ENCODE measurements at places on chromosomes 2 and 18.

DNA sequence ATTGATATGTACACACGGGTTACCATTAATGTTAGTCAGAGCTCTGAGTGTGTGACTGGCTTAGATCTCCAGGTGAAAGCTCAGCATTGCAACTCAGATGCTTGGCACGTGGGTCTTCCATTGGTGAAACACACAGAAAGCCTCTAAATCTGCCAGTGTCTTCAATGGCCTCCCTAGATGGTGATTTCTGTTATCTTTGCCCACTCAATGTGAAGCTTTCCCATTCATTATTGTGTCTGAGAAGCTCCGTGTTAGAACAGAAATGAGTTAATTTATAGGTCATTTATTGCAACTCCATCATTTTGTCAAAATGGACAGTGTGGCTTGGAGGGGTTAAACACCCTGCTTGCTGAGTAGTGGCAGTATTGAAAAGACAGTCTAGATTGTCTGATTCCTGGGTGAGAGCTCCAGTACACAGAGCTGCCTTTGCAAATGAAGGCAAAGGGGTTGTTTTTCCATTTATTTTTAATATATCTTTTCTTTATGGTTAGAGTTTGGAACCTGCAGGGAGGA is 64.7 kb upstream of the GCFC2 start:
- no peak for DNase-seq

DNA sequence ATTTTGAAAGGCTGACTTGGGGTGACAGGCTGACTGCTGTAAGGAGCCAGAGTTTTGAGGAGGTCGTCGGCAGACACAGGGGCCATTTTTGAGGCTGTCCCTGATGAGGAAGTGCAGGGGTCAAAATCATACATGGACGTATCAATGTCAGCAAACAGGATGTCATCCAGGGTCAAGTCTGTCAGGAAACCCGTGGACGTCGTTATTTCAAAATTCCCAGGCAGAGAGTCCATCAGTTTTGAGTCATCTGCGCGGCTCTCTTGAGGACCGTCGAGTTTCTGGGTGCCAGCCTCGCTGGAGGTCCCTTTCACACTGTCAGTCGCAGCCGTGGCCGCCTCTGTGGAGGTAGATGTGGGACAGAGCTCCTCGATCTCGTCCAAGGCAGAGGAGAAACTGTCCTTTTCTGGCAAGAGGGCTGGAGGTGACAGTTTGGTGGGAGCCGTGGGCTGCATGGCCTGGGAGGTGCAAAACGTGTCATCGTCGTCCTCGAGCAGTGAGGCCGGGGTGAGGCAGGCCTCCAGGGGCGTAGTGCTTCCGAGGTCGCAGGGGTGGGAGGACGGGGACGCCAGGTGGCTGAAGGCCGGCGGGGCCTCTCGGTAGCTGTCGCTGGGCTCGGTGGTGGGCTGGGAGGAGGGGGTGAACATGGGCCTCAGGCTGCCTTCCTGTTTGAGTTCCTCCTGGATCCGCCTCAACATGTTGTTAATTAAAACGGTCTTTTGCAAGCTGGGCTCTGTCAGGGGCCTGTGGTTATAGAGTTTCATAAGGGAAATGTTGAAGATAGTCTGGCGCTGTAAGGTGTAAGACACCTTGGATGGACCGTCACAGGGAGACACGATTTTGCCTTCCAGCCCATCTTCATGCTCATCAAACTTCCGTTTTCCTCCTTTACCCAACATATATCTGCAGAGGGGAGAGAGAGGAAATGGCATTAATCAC is 17.5 kb downstream of the SERTAD2 start:
- no peak for DNase-seq

- no peak for DNase-seq
Measured at GRCh38 chr18:23200756-23201155, 65.5 kb downstream of the CABLES1 start.

DNA sequence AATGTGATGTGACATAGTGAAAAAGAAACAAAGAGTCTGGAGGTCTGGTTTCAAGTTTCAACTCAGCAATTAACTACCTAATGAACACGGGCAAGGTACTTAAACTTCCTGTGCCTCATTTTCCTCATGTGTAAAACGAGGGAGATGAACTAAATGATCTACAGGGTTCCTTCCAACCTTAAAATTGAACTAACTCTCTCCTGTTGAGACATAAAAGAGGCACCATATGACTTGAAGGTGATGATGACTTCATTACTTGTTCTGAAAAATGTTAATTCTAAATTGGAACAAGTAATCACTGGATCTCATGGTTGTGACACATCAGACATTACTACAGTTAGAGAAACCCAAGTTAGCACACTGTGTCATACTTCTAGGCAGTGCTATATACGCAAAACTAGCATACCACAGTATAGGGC is 8.9 kb upstream of the REL start:
- no peak for DNase-seq

DNA sequence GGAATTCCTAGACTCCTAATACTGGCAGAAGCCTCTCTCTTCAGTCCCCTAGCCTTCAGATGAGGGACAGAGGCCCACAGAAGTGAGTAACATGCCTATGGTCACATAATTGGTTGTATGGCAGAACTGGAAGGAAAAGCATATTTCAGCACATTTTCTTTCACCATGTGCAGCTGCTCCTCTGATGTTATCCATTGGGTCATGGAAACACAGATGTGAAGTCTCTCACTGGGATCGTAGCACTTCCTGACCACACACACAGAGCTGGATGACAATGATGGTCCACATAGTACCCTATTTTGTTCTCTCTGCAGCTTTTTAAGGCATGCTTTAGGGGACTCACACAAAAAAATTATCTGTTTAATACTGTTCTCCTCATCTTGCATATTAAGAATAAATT is 24.5 kb downstream of the MYO3B start:
- no peak for DNase-seq

GRCh38 chr2:215617060-215617824 is 181.4 kb upstream of the FN1 start:
- no peak for DNase-seq

- DNase-seq: no peak
Measured at GRCh38 chr2:233584210-233584609, 17.6 kb upstream of the USP40 start.

DNA sequence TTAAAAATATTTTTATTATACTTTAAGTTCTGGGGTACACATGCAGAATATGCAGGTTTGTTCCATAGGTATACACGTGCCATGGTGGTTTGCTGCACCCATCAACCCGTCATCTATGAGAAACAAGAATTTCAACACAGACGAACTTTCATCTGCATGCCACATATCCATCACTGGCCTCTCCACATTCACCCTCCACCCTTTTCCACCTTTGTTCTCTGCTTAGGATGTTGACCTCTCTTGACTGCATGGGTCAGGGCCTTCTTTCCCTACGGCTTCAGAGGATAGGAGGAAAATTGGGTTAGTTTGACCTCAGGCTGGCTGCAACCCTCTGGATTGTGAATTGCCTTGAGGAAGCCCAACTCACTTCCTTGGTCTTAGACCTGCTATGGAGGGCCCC is 260.9 kb downstream of the MREG start:
- DNase-seq: no peak

GRCh38 chr2:113760400-113760799 is 4.0 kb upstream of the SLC35F5 start:
- no peak for DNase-seq

DNA sequence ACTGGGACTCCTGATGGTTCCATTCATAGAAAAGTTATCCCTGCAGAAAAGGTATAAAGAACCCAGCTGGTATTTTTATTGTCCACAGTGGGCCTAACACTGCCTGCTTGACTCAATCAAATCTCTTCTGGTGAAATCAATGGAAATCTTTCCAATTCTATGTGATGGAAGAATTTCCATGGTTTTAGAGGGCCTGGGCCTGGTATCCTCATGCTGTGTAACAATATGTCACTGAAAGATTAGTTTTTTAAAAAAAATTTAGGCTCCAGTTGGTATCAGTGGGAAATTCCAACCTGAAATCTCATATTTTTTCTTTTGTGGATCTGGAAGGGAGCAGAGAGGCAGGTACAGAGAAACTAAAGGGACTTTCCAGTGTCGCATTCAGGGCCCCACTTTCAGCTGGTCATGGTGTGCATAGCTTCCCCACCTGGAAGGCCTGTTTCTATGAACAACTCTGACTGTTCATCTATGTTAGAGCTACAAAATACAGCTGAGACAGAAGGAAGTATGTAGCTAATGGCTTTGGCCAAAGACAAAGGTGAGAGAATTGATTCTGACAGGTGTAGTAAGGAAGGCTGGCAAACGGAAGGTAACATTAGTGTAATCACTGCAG is 20.9 kb downstream of the NEB start:
- DNase-seq: no peak

DNA sequence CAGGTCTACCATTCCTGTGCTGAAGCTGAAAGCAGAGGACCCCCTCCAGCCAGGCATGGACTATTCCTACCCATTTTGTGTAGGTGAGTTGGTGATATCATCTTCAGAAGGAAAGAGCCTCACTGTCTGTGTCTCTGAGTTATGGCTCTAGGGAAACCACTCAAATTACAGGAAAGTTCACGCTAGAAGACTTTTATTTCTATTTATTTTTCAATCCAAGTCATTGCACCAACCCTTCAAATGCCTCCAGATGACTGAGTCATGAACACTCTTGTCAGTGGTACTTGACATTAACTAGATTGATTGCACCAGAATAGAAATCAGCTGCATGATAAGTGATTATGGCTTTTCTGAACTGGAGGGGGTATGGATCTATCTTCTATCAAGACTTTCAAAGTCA is 338.4 kb downstream of the MBD2 start:
- no peak for DNase-seq

DNA sequence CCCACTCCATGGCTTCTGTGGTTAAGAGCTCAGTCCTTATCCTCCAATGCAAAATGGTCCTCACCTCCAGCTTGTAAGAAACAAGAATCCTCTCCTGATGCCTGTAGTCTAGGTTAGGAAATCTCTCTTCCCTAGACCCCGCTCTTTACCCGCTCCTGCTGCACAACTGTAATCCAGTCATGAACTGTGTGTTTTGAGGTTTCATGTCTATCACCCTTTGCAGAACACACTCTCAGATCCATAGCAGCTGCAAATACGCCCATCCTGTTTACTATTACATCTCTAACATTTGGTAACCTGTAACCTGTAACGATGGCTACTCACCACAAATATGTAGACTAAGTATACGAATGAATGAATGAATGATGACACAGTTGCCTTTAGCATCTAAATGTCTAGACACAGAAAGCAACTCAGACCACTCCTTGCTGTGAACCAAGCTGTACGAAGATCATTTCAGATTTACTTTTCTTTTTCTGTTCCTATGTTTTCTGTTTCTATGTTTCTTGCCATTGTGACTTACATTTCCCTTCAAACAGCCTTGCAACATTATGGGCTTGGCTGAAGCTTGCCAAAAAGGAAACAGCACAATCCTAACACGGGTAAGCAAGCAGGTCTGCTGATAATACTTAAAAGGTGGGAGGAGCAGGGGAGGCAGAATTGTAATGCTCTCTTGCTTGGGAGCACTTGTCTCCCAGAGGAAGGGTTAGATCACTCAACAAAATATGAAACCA is 53.7 kb downstream of the EPHA4 start:
- peak; percentile 15 for DNase-seq

GRCh38 chr2:119700866-119701265 is 21.9 kb downstream of the TMEM177 start:
- DNase-seq: no peak

- DNase-seq: no peak
Measured at GRCh38 chr18:58552057-58552461, 76.8 kb downstream of the ALPK2 start.

GRCh38 chr2:31318361-31319336 is 84.7 kb downstream of the EHD3 start:
- no peak for DNase-seq

GRCh38 chr18:3246635-3247239 is 864 bp upstream of the MYL12A start:
- DNase-seq: no peak

- no peak for DNase-seq
Measured at GRCh38 chr2:55163274-55163721, 68.8 kb downstream of the CLHC1 start.

DNA sequence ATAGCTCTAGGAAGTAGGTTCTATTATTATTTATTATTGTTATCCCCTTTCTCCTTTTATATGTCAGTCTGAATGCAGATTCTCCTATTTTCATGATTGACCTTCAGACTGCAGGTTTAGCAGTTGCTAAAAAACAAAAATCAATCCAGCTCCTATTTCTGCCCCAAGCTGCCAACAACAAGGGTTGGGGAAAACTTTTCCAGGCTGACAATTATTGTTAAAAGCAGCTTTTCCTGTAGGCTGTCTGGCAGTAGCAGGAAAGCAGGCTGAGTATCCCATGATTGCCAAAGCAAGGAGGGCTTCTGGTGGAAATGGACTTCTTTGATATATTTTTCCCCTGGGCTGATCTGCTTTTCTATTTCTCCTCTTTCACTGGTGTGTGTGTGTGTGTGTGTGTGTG is 78.0 kb upstream of the CTLA4 start:
- no peak for DNase-seq

GRCh38 chr2:195513119-195513518 is 143.9 kb upstream of the SLC39A10 start:
- DNase-seq: no peak

- no peak for DNase-seq
Measured at GRCh38 chr2:235810252-235810651, 316.4 kb downstream of the AGAP1 start.

GRCh38 chr2:48792030-48792429 is 36.5 kb upstream of the LHCGR start:
- DNase-seq: no peak

GRCh38 chr2:147171941-147172340 is 672.9 kb upstream of the ACVR2A start:
- no peak for DNase-seq

DNA sequence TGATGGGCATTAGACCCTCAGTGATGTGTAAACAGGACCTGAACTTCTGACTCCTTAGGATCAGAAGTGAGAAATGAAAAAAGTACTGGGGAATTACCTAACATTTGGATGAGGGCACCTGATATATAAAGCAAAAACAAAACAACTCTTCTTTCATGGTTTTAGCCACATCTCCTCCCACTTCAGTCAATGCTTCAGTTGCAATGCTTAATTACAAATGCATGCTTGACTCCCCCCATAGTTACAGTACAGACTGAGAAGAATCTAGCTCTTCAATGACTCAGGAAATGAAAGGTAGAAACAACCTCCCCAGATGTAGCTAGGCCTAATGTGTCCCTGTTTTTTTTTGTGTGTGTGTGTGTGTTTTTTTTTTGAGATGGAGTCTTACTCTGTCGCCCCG is 276.8 kb upstream of the POU3F3 start:
- DNase-seq: no peak

- no peak for DNase-seq
Measured at GRCh38 chr18:7141287-7141686, 23.7 kb upstream of the LAMA1 start.

- DNase-seq: no peak
Measured at GRCh38 chr2:224894356-224894755, 147.9 kb downstream of the DOCK10 start.

- DNase-seq: no peak
Measured at GRCh38 chr2:765369-765768, 88.2 kb upstream of the TMEM18 start.

All from activated T-helper 1 cell treated with anti-CD3 and anti-CD28 coated beads, Interleukin-2, amount 50 U/mL, for 16 hours (primary cell).